HT1080 (cell line): ENCODE measurements at places on chromosomes 1 and 21. TPM values are rescaled to one million over a fixed set of nuclear protein-coding genes. Genes with fewer than 3 reads are reported as not detected.

- DNase-seq = no peak
These were observed 18.9 kb downstream of the FCGR2B start for GRCh38 chr1:161681879-161682278.

DNA sequence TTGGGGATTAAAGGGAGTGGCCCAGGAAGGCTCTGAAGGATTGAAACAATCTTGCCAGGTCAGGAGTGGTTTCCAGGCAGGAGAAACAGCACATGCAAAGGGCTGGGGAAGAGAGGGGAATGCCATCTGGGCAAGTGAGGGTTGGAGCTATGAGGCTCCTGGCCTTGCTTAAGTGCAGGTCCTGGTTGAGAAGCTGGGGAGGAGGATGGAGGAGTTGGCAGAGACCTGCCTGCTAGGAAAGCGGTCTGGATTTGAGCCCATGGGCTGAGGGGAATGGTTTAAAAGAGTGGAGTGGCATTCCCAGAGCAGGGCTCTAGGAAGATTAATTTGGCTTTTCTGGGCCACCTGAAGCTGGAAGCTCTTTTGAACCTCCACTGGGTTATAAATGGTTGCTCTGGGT, 9.2 kb downstream of the IGSF21 start:
- DNase-seq = no peak

DNA sequence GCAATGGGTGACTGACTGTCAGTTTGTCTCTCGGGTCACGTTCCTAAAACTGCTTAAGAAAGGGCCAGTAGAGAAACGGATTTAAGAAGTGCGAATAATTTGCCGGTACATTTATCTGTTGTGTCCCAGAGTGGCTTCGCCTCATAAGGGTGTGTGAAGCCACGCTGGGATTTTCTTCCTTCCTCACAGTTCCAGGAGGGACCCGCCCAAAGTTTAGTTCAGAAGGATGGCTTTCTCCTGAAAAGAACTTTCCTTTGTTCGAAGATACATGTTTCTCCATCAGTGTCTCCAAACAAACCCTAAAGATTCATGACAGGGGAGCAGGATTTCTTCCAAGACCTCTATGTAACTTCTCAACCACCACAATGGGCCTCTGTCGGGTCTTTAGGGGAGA, 49.8 kb downstream of the ADAMTS1 start:
- DNase-seq = no peak

DNA sequence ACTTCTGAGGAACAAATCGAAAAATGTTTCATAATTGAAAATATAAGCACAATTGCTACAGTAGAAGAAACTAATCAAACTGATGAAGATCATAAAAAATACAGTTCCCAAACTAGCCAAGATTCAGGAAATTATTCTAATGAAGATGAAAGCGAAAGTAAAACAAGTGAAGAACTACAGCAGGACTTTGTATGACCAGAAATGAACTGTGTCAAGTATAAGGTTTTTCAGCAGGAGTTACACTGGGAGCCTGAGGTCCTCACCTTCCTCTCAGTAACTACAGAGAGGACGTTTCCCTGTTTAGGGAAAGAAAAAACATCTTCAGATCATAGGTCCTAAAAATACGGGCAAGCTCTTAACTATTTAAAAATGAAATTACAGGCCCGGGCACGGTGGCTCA, 30.6 kb downstream of the IFNAR1 start:
- no peak for DNase-seq

CFHR3 gene
- total RNA-seq = 0.20 and 0.76 TPM in 2 replicates
